Left lung (tissue), 14 donors: ENCODE measurements at places on chromosomes 12 and 14. TPM values are rescaled to one million over a fixed set of nuclear protein-coding genes. Genes with fewer than 3 reads are reported as not detected.

Gene YLPM1
- 115 TPM for polyA plus RNA-seq

Gene SLC39A5
- polyA plus RNA-seq: 3.9 TPM

Gene SMCO2
- polyA plus RNA-seq: 0.17 TPM

Gene ENDOU
- polyA plus RNA-seq: 0.14 TPM

Gene RNASE4
- 6.8 TPM for polyA plus RNA-seq

Gene CLMN
- 12.6 TPM for polyA plus RNA-seq
